ENCODE measurements at places on chromosomes 6 and 20.

GRCh38 chr6:152184917-152185574 lies 377.6 kb downstream of the ESR1 start:
- DNase-seq, result no peak

DNA sequence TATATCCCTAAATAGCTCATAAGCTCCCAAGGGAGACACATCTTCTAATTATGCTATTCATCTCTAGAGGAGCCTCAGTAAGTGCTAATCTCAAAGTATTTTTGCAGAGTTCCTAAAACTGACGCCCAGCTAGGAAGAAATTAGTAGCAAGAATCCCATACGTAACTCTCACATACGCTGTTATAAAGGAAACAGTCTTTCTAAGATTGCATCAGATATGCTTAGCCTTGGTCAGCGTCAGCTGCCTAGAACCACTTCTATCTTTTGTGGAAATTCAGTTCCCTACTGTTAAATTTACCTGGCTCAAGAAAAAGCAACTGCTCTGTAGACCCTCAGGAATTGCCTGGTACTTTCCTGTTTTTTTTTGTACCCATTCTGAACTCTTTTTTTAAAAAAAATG lies 13.6 kb downstream of the RIPOR2 start:
- no peak for DNase-seq

DNA sequence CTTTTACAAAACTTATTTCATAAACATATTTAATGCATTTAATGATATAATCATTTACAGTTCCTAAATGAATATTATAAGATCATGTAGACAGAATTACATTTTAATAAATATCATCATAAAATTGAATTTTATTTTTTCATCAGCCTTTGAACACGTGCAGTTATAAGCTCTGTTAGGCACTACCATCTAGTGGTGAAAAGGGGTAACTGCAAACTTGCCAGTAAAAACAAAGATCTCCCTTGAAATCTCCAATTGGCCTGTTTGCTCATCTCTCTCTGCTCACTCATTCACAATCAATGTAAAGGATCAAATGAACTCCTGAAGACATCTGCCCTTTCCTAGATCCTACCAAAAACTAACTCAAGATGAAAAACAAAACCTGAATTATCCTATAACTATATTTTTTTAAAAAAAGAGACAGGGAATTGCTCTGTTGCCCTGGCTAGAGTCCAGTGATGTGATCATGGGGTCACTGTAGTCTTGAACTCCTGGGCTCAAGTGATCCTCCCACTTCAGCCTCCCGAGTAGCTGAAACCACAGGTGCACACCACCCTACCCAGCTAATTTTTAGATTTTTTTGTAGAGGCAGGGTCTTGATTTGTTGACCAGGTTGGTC lies 31.7 kb downstream of the SAMHD1 start:
- DNase-seq, result no peak

- no peak for DNase-seq
These were observed 561 bp downstream of the KAT14 start for GRCh38 chr20:18138266-18138582.

DNA sequence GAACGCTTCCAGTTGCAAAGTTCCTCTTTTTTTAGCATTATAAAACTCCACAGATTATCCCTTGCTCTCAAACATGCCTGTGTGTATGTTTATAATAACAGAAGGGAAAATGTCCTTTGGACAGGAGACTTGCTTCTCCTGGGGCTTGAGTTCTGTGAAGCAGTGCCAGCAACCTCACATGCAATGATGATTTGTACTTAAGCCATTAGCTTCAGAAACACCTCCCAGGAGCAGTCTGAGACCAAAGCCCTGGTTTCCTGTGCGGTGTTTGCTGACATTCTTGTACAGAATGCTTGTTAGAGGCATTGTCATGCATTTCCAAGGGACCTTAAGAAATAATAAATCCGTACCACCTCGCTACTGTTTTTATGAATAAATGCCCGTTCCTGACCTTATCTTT lies 752.8 kb downstream of the CBLN4 start:
- DNase-seq, result no peak

DNA sequence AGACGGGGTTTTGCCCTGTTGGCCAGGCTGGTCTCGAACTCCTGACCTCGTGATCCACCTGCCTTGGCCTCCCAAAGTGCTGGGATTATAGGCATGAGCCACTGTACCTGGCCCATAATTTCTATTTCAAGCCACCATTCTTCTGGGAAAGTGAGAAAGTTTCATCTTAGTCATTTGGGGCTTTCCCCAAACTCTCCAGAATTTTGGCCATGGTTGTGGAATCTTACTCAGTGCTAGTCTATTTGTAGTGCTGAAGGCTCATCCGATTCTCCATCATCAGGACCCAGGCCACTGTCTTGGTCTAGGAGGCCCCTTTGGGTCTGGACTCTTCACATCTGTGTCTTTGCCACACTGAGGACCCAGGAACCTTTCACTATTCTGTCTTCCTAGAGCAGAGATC lies 164.9 kb downstream of the EYA2 start:
- no peak for DNase-seq

- no peak for DNase-seq
These were observed 31.4 kb downstream of the RGS17 start for GRCh38 chr6:153099636-153100035.

DNA sequence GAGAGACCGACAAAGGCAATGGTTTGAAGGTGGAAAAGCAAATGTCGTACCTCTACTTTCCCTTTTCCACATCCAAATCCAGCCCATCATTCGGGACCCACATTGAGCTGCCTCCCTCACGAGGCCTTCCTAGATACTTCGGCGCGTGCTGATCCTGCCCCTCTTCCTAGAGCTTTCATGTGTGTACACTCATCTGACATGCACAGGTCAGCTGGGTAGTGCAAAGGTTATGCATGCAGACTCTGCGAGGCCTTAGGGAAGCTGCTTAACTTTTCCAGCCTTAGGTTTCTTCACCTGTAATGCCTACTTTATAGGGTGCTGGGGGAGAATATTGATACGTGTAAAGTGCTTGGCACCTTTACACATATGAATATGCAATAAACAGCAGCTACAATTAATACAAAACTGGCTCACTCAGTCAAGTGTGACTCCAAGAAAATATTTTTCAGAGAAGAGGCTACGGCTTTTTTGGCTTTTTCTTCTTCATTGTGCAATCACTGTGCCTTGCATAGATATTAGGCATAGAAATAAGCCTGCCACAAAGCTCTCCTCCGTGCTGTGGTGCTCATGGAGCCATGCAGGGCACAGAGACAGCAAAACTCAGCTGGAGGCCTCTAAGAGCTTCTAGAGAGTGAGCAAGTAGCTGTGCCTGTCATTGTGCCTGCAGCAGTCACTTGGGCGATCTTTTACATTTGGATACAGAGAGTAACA lies 3.6 kb upstream of the MANBAL start:
- DNase-seq, result no peak

GRCh38 chr6:14502551-14502950 lies 385.0 kb downstream of the CD83 start:
- no peak for DNase-seq

DNA sequence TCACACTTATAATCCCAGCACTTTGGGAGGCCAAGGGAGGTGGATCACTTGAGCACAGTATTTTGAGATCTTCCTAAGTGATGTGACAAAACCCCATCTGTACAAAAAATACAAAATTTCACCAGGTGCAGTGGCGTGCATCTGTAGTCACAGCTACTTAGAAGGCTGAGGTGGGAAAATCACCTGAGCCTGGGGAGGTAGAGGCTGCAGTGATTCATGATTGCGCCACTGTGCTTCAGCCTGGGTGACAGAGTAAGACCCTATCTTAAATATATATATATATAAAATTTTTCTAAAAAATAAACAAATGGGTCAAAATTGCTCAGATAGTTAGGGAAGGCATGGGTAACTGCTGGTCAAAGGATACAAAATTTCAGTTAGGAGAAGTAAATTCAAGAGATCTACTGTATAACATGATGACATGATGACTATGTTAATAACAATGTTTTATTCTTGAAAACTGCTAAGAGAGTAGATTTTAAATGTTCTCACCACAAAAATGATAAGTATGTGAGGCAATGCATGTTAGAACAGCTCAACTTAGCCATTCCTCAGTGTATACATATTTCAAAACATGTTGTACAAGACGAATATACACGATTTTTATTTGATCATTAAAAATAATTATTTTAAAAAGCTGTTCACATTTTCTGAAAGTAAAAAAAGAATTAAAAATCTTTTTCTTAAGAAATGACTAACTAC lies 24.4 kb downstream of the TBC1D32 start:
- DNase-seq, result no peak

- no peak for DNase-seq
These were observed 2.1 kb downstream of the CPNE1 start for GRCh38 chr20:35662551-35662950.

DNA sequence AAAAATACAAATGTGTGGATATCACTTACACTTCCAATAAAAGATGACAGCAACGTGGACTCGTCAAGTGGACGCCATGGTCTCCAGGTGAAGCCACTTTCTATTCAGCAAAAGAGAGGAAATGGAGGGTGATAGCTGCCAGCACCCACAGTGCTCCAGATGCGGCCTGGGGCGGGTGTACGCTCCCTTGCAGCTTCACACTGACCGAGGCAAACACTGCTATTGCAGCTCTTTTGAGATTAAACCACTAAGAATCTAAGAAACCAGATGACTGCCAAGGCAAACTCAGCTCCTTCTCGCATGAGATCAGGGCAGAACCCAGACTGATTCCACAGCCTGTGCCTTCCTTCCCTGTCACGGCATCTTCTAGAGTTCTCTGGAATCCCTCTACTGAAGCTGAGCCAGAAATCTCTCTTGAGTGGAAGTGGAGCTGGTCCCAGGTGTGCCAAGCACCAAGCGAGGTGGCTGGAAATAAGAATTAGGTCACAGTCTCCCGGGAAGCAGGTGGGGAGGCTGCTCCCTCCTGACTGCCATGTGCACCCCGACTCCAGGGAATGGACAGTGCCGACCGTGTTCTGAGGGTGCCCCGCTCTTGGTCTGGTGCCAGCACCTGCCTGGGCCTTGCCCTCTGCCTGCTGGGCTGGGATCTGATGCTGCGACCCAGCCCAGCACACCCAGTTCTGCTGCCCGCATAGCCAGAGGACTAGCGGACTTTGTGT lies 90.1 kb upstream of the AFDN start:
- DNase-seq, result peak; percentile 36

DNA sequence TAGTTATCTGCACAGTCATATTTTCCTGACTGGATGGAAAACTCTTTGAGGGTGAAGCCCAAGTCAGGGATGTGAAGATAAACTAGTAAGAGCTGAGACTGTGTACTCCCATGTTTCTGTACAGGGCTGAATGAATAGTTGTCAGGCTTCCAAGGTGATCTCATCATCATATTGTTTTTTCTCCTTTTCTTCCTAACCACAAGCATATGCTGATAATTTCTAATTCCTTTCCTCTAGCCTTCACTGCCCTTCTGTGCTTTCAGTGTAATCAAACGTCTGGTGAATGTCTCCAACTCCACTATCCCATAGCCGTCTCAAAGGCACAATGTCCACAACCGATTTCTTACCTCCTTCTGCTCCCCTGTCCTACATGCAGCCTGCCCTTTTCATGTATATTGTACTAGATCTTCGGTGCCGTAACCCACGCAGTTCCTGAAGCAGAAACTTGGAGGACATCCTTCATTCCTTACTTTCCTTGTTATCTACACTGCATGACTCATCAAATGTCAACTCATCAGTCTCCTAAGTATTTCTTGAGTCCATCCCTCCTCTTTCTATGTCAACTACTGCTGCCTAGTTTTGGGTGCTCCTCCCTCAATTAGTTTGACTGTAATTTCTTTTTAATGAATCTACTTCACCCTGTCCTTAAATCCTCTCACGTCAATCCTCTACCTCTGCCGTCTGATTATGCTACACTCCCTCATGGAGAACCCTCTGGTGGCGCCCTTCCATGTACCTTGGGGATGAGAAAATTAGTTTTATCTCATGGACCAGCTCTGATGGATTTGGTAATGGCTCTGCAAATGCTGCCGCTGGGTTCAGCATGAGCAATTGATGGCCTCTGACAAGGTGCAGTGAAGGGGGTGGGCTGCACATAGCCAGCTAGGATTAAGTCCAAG lies 21.9 kb downstream of the NCOA7 start:
- DNase-seq, result no peak

GRCh38 chr6:144316862-144317195 lies 31.7 kb downstream of the UTRN start:
- DNase-seq, result no peak

- no peak for DNase-seq
These were observed 80.3 kb upstream of the CNKSR3 start for GRCh38 chr6:154590756-154591155.

DNA sequence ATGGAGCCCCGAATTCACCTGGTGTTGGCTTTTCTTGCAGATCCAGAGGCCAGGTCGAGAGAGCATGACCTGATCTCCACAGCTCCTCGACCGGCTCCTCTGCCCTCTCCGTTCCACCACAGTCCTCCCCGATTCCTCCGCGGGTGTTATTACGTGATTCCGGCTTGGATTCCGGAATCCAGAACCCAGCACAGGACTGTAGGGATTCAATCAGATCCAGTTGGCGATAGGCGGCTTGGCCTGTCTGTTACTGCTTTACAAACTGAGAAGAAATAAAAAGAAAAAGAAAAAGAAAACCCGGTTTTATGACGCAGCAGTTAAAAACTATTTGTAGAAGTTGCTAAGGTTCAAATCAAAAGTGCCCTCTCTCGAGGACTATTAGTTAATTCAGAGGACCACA lies 222.7 kb downstream of the EYA2 start:
- no peak for DNase-seq

DNA sequence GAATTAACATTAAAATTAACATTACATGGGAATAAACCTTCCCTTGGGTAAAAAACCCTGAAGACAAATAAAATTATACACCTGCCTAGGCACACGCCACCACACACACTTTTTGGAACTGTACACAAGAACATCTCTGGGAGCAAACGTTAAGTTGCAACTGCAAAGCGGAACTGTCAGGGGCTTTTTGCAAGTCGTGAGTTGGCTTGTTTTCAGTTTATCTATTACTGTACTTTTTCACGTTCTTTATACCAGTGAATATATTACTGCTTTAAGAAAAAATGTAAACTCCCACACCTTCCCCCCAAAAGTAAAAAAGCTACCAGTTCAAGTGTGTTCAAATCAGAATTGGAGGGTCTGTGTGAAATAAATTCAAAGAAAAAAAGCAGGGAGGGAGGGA lies 65.5 kb upstream of the NFATC2 start:
- DNase-seq, result no peak

GRCh38 chr6:111979633-111980032 lies 74.3 kb upstream of the CCN6 start:
- no peak for DNase-seq

- no peak for DNase-seq
These were observed 13.3 kb downstream of the SLC22A1 start for GRCh38 chr6:160134779-160135547.

GRCh38 chr20:63530788-63531160 lies 6.4 kb downstream of the PTK6 start:
- peak; percentile 39 for DNase-seq

GRCh38 chr20:63522091-63522868 lies 1.7 kb downstream of the PPDPF start:
- DNase-seq, result peak; percentile 45

DNA sequence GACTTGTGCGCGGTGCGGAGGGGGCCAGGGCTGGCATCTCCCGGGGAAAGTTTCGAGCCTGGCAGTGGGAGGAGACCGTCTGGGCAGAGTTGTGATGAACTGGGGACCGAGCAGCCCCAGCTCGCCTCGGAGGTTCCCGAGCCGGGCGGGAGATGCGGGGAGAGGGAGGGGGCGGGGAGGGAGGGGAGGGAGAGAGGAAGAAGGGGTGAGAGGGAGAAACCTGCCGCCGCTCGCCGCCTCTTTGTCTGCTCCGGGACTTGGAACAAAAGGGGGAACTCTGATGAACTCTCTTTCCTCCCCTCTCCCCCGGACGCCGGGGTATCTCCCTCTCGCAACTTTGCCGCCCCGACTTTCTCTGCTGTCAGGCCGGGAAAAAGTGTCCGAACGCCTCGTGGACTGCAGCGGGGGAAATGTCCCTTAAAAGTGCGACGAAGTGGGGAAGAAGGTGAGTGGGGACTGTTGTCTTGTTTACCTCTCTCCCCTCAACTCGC lies 72.7 kb downstream of the SOX4 start:
- peak; percentile 76 for DNase-seq
